DMS53 (cell line): ENCODE measurements at places on chromosomes 12 and 14.
A peak's percentile ranks its signal among the peaks of the same experiment; 100 is the strongest.

DNA sequence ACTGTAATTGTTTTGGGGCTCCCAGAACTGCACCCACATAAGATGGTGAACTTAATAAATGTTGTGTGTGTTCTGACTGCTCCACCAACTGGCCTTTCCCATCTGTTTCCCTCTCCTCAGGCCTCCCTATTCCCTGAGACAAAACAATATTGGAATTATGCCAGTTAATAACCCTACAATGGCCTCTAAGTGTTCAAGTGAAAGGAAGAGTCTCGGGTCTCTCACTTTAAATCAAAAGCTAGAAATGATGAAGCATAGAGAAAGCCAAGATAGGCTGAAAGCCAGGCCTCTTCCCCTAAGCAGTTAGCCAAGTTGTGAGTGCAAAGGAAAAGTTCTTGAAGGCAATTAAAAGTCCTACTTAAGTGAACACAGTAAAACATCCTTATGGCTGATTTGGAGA, 13.4 kb downstream of the ACOT6 start:
- no peak for DNase-seq

DNA sequence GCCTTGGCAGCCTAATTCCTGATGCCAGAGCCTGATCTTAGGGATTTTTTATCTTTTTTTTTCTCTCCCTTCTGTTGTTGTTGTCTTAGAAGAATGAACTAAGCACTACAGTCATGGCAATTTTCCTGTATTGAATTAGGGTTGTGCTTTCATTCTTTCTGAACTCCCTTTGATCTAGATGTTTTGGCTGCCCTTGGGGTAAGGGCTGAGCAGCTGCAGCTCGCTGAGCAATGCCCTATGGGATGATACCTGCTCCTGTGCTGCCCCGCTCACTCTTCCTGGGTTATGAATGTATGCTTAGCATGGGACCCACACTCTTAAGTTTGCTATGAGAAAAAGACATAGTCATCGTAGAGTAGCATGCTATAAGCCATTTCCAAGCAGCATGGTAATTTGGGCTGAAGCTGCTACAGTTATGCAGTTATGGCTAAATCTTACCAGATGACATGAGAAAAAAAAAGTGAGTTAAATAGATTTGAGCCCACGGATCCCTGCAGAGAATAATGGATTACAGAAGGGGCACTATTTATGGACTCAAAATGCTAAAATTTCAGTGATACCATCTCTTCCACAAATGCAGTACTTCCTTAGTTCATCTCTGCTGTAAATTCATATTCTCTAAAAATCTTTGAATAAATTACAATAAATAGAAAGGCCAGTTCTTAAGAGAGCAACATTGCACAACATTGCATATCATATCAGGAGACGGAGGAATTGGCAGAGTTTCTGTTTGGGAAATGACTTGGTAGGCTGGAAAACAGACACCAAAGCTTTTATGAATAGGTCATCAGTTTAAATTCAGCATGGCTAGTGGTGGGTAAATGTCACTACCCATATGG, 79.2 kb upstream of the PTHLH start:
- no peak for DNase-seq

- no peak for DNase-seq
Measured at GRCh38 chr14:99818503-99819036, 25.4 kb downstream of the EML1 start.

DNA sequence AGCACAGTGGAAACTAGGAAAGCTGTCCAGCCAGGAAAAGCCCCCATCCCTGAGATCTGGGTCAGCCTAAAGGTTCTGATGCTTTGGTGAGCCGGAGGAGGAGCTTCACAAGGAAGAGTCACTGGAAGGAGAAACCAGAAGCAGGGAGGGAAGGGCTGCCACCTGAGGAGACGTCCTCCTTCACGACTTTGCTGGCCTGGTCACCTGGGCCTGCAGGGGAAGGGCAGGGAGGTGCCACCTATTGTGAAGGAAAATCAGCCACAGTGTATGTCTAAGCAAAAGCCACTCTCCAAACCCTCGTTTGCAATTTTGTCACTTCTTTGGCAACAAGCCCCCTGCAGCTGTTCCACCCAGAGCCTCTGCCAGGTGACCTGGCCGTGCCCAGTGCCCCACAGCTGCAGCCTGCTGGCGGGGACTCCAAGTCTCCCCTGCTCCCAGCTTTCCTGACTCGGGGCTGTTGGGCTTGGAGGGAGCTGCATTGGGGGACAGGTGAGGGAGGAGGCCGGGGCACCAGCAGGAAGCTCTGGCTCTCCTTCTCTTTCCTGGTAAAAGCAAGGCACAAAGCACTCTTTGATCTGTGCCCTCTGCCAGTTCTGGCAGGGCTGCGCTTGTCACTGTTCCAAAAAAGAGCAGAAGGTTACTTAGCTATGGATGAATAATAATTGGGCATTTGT, 120.9 kb upstream of the BCL2L14 start:
- DNase-seq = peak; percentile 63

DNA sequence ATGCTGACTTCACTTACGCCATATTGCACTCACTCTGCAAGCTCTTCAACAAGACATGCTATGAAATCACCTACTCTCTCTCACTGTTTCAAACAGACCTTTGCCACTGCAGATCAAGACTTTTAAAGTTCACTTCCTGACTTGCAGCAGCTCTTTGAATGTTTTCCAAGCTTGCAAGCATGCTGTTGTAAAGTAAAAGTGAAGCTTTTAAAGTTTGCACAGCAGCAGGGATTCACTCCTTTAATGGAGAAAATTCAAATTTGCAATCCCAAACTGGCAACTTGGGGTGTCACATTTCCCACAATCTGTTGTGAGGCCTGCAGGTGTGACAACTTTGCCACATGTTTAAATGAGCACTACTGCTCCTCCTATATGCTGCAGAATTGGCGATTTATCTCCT, 270.9 kb downstream of the ALX1 start:
- no peak for DNase-seq

DNA sequence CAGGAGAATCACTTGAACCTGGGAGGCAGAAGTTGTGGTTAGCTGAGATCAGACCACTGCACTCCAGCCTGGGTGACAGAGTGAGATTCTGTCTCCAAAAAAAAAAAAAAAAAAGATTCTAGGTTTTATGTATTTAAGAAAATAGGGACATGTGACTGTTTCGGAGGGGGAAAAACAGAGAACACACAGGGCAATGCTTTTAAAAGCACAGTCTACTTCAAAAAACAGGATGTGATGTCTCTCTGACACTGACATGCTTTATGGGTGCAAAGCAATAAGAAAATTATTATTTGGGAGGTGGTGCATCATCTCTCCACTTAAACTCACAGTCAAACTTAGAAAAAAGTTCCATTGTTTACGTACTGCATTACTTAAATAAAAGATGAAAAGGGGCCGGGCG, 28.7 kb downstream of the CLIP1 start:
- DNase-seq = no peak

GRCh38 chr14:51145246-51145645, 50.3 kb upstream of the TRIM9 start:
- DNase-seq = no peak

- DNase-seq = peak; percentile 100
Measured at GRCh38 chr12:4307593-4308333, 13.2 kb upstream of the TIGAR start.

DNA sequence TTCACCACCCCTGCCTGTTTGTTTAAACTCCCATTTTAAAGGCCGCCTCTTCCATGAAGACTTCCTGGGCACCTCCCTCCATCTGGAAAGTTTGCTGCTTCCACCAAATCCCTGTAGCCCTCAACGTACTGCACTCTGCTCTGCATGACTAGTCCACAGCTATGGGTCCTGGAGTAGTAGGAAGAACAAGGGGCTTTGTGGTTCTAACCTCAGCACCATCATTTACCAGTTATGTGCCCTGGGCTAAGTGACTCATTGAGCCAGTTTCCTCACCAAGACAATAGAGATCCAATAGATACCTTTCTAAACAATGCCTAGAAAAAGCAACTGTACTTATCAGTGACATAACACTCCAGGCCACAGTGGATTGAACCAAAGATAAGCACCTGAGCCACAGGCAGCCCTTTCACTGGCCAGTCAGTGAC, 8.5 kb upstream of the LTBP2 start:
- DNase-seq = peak; percentile 24

DNA sequence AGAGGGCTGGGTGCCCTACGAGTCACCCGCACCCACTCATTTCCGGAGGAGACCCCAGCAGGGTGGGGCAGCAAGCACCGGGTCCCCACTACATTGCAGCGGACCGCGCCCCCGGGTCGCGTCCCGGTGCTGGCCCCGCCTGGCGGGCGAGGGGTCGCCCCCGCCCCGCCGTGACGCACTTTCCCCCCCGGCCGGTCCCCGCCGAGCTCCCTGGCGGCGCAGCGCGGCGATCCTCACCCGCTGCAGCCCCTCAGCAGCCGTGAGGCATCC, 106.1 kb downstream of the PRICKLE1 start:
- DNase-seq = no peak

DNA sequence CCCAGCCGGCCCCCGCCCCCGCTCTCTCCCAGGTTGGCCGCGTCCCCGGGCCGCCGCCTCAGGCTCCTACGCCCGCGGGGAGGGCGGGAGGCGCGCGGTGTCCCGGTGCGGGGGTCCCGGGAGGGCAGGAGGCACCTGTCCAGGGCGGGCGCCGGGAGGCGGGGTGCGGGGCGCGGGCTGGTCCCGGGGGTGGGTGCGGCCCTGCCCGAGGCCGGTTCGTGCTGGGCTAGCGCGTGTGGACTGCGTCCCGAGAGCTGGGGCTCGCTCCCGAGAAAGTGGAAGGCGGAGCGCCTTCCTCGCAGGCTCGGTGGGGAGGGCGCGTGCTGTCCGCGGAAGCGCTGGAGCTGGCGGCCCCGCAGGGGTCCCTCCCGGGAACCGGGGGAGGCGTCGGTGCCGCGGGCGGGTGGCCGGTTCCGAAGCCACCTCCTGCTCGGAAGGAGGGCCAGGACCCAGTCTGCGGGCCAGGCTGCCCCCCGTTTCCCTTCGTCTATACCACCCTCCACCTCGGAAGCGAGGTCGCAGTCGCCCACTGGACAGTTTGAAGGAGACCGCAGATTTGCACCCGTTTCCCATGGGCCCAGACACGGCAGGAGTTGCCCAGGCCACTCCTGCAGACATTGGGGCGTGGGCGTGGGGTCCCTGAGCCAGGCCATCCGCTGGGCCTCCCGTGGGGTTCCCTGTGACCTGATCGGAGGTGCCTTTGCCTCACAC, 636 bp downstream of the ZFYVE21 start:
- DNase-seq = peak; percentile 58

GRCh38 chr14:56331592-56332216, 213.5 kb downstream of the PELI2 start:
- no peak for DNase-seq

DNA sequence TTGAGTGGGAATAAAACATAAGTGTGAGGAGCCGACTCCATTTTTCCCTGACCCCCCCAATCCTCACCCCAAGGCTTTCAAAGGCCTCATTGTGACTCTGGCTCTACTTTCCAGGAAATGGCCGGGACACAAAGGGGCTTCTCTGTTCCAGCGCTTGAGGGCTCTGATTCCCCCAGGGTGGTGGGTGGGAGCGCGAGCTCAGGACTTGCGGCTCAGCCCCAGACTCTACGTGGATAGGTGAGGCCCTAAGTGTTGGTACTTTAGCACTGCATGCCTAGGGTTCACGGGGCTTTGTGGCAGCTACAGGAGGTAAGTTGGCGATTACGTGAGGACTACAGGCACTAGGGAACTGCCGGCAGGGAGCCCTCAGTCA, 553 bp downstream of the CNPY2 start:
- DNase-seq = peak; percentile 70

DNA sequence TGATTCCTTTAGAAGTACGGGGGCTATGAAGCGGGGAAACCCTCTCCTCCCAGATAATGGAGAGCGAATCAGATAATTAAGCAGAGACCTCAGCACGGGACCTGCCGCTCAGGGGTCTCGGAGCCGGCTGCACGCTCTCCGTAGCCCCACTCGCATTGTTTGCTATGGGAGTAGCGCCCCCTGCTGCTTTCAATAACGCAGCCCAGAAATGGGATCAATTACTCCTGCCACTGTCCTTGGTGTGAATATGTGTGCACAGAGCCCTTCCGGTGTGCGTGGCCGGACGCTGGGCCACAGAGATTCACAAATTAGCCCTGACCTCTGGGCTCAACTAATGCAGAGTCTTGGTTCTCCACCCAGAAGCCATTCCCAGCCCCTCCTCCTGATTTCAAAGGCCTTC, 76.4 kb upstream of the TMEM132C start:
- DNase-seq = no peak

GRCh38 chr14:99647411-99647810, 2.5 kb downstream of the HHIPL1 start:
- no peak for DNase-seq

DNA sequence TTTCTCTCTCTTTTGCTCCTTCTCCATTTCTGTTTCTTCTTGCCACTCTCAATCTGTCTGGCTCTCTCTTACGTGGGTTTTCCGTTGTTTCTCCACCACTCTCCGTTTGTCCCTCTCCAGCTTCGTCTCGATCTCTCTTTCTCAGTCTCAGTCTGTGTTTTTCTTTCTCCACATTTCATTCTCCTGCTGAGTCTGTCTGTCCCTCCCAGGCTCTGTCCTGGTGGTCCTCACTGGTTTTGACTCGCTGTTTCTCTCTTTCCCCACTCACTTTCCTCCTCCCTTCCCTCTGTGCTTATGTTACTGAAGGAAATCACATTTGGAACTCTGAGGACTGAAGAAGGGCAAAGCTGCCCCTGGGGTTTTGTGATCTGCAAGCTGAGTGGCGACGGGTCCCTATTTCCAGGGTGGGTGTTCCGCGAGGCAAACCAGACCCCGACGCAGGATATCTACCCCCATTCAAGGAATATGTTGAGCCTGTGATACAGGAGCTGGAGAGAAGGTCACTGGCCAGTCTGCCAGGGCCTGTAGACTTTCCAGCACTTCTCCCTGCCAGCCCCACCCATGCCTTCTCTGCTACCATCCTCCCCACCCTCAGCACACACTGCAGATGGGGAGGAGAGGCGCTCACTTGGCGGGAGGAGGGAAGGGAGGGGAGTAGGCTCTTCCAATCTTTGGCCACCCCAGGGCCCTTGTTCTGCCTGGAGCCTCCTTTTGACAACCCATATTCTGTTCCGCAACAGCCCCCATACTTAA, 102.7 kb upstream of the MAP1LC3B2 start:
- DNase-seq = no peak

DNA sequence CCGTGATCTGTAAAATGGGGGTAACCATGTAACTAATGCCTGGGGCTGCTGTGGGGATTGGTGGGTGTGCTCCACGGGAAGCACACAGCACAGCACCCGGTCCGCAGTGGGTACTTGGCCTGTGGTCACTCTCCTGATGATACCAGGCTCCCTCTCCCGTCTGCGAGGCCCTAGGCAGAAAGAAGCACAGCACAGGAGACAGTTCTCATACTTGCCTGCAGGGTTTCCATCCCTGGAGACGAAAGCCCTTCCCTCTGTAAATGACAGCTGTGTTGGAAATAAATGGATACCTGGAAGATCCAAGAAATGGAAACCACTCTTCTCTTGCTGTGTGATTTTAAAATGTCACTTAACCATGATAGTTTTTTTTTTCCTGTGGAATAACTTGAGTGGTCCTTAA, 7.9 kb upstream of the PRMT8 start:
- peak; percentile 77 for DNase-seq

DNA sequence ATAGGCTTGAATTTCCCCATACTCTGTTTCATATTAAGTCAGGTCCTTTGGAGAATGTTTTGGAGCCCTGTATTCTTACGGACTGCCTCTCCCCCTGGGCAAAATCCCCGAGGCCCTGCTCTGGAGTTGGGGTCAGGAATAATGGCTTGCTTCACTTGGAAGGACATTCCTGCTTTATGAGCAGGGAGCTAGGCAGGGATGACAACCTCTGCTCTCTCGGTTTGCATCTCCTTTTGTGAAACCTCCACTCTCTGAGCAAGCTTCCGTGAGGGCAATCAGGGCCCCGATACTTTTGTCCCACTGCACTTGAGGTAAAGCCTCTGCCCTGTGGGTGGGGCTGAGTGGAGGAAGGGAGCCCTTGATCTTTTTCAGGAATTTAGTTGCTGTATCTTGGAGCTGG, 19.3 kb downstream of the OS9 start:
- no peak for DNase-seq
